ENCODE measurements at places on chromosomes 1 and 21. TPM values are rescaled to one million over a fixed set of nuclear protein-coding genes. Genes with fewer than 3 reads are reported as not detected.

Gene SNIP1
- total RNA-seq, result 5.5 TPM

Gene HPDL
- 3.4 TPM for total RNA-seq

Gene CFHR2
- total RNA-seq, result not detected

Gene HPCAL4
- not detected for total RNA-seq

Gene ERICH3
- total RNA-seq, result not detected
